Foreskin keratinocyte (primary cell): ENCODE measurements at places on chromosomes 5 and 9. TPM values are rescaled to one million over a fixed set of nuclear protein-coding genes. Genes with fewer than 3 reads are reported as not detected.

NAIP gene
- total RNA-seq = 1.2 and 1.9 TPM in 2 replicates

GPRIN1 gene
- 16.9 and 18.3 TPM in 2 replicates for total RNA-seq

CTNND2 gene
- 0.17 and 0.18 TPM in 2 replicates for total RNA-seq

WDR70 gene
- total RNA-seq = 23.8 and 25.5 TPM in 2 replicates

PCDHGA9 gene
- total RNA-seq = 0.21 and 0.68 TPM in 2 replicates

GOLGA1 gene
- 9.6 and 9.7 TPM in 2 replicates for total RNA-seq

PDZD2 gene
- total RNA-seq = 13.1 and 14.5 TPM in 2 replicates

DPM2 gene
- total RNA-seq = 32.5 and 33.4 TPM in 2 replicates

TEX48 gene
- not detected in 2 replicates for total RNA-seq

CCDC180 gene
- total RNA-seq = 0.42 and 0.54 TPM in 2 replicates

TRIP13 gene
- total RNA-seq = 43.4 and 58.3 TPM in 2 replicates

ZNF883 gene
- 1.6 and 3.3 TPM in 2 replicates for total RNA-seq

TPM2 gene
- 228 and 265 TPM in 2 replicates for total RNA-seq

TMEM252 gene
- not detected in 2 replicates for total RNA-seq

SPINK4 gene
- total RNA-seq = not detected in 2 replicates

ISCA1 gene
- total RNA-seq = 24.4 and 24.5 TPM in 2 replicates

C5orf58 gene
- not detected in 2 replicates for total RNA-seq

CBY3 gene
- not detected in 2 replicates for total RNA-seq

C9orf153 gene
- 0.28 TPM in 1 of 2 replicates, not detected in the other for total RNA-seq

SPATA31D4 gene
- not detected in 2 replicates for total RNA-seq

PCDHA5 gene
- total RNA-seq = not detected in 2 replicates

PCDHB16 gene
- not detected in 2 replicates for total RNA-seq

UBLCP1 gene
- total RNA-seq = 34.0 and 36.7 TPM in 2 replicates

LMX1B gene
- 1.1 and 1.2 TPM in 2 replicates for total RNA-seq

FOXD4L3 gene
- 0.04 TPM in 1 of 2 replicates, not detected in the other for total RNA-seq

SOHLH1 gene
- total RNA-seq = not detected in 2 replicates

SLC45A2 gene
- total RNA-seq = not detected in 2 replicates

SPRY4 gene
- 25.6 and 31.6 TPM in 2 replicates for total RNA-seq

NUTM2F gene
- not detected in 2 replicates for total RNA-seq

TMOD1 gene
- not detected in 2 replicates for total RNA-seq

SH3TC2 gene
- total RNA-seq = 12.3 and 13.5 TPM in 2 replicates

CCL27 gene
- total RNA-seq = 0.49 and 0.95 TPM in 2 replicates

NR5A1 gene
- not detected in 2 replicates for total RNA-seq

PRLR gene
- 0.07 TPM in 1 of 2 replicates, not detected in the other for total RNA-seq

CNTLN gene
- 5.0 and 5.5 TPM in 2 replicates for total RNA-seq
